ENCODE measurements at places on chromosomes 16 and 17. TPM values are rescaled to one million over a fixed set of nuclear protein-coding genes. Genes with fewer than 3 reads are reported as not detected.

NOL3 gene
- total RNA-seq, result 22.8 TPM

TCAP gene
- 1.00 TPM for total RNA-seq

FAM171A2 gene
- 11.7 TPM for total RNA-seq

- DNase-seq, result peak; percentile 100
Observed at GRCh38 chr17:47239967-47240651, 13.5 kb upstream of the ITGB3 start.

GRCh38 chr17:74920642-74921025 is 2.4 kb downstream of the USH1G start:
- DNase-seq, result no peak

CTRB2 gene
- not detected for total RNA-seq

DNA sequence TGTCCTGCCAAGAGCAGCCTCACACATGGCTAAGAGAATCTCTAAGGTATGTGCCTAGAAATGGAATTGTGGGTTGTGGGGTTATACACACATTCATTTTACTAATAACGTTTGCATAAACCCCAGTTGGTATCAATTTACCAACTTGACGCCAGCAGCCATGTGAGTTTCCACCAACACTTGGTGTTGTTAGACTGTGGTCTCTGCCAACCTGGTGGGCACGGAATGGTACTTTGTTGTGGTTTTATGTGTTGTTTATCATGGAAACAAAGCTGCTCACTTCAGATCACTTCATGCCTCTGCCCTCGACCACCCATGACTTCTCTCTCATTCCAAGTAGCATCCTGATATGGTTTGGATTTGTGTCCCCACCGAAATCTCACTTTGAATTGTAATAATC is 152.0 kb upstream of the CDC42EP4 start:
- DNase-seq, result no peak

QPRT gene
- 2.3 TPM for total RNA-seq
